SK-N-SH treated with all-trans-retinoic acid at 6 μM for 48 hours (cell line): ENCODE measurements at places on chromosomes 5 and 9.

- no peak for ATAC-seq
Observed at GRCh38 chr9:20618361-20618802, 3.9 kb downstream of the MLLT3 start.

DNA sequence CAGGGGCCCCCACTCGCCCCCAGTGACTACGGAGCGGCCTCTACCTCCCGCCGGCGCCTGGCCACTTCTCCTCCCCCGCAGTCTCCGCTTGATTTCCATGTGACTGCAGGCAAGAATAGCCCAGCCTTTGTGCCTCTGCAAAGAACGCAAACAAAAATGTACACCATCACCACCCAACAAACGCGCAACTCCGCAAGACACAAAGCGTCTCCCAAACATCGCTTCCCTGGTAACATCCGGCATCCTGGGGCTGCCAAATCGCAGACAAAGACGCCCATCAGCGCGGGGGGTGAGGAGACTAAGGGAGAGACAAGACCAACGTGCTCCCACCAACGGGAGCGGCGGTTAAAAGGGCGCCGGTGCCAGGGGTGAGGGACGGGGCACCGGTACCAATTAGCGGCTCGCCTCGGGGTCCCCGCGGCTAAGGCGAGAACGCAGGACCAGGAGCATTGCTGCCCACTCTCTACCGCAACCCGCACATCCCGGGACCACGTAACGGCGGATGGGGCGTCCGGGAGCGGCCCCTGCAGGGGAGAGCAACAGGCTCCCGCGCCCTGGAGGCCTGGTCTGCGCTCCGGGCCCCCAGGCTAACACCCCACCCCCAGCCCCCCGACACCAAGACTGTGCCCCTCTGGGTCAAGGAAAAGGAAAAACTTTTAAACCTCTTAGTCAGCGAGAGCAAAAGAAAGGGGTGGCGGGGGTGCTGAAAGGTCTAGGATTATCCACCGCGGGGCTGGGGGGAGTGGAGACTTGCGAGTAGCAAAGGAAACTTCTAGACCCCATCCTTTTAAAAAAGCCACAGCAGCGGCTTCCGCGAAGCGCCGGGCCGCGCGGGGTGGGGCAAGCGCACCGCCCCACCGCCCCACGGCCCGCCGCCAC is 885 bp downstream of the MPDZ start:
- ATAC-seq, result peak; percentile 59

DNA sequence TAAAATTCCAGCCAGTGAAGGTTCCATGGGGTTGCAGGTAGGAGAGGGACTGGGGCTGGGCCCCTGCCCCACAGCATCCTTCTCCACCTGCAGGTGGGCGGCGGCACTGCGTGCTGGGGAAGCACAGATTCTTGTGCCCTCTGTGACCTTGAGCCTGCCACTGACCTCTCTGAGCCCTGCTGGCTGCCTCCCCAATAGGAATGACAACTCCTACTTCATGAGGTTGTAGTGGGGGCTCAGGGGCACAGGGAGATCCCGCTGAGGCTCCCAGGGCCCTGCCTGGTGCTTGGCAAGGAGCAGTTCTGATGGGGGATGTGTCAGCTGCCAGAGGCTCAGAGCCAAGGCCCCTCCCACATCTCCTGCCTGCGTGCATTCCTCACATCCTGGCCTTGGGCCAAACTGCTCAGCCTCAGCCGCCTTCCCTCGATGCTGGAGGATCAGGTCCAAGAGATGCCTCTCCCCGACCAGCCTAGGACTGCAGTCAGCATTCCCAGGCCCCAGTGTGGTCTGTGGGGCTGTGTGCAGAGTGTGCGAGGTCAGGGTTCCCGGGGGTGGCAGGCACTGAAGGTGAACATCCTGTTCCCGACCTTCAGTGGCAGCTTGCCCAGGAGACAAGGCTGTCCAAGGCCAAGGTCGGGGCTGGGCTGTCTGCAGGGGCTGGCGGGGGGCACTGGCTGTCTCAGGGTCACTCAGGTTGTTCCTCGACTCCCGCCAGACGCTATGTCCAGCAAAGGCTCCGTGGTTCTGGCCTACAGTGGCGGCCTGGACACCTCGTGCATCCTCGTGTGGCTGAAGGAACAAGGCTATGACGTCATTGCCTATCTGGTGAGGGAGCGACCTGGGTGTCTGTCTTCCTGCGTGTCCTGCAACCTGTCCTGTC is 7.0 kb downstream of the ASS1 start:
- peak; percentile 88 for ATAC-seq

DNA sequence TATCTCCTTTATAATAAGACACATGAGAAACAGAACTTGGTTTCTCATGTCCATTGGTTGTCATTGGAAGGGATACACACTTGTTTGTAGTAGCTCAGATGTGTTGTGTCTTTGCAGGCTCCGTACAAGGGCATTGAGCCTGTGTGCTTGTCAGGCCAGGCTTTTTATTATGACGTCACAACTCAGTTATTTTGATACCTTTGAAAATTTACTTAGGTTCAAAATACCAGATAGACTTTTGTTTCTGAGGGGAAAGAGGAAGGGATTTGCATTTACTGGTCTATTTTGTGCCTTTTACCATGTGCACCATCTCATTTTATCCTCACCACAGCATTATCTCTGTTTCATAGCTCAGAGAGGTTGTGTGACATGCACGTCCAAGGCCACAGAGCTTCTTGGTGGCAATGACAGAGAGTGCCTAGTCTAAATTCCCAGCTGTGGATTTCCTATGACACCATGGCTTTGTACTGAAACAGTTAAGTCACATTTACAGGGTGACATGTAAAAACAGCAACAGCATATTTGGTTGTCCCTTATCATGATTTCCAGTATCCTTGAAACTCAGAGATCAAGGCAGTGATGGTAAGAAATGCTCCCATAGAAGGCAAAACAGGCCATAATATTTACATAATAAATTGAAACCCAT is 268.7 kb downstream of the AOPEP start:
- no peak for ATAC-seq

- peak; percentile 73 for ATAC-seq
Observed at GRCh38 chr5:34622098-34622400, 34.1 kb upstream of the RAI14 start.

GRCh38 chr5:55480781-55481180 is 54.0 kb downstream of the PLPP1 start:
- no peak; the same call in 1 of the 3 replicates for ATAC-seq

DNA sequence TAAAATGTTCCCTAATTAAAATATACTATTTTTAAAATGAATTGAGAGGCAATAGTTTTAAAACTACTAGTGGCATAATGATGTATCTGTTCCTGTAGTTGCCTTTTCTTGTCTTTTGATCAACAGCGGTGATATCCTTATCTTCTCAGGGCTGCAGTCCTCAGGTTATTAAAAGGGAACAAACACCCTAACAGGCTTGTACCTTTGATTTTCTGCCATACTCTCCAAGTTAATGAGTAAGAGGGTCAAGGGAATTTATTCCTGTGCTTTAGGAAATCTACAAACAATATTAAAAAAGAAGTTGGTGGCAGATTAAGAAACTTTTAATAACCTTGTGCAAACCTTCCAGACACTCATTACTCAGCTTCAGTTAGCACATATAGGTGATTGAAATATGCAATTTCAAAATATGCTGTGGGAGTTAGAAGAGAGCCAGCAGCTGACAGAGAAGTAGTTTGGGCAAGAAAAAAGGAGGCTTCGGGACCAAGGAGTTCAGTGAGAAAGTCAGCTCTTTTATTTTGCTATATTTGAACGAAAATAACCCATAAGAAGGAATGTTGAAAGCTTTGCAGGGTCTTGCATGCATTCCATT is 81.0 kb upstream of the TLE4 start:
- ATAC-seq, result no peak

- ATAC-seq, result no peak
Observed at GRCh38 chr9:124044448-124044847, 32.9 kb downstream of the LHX2 start.

DNA sequence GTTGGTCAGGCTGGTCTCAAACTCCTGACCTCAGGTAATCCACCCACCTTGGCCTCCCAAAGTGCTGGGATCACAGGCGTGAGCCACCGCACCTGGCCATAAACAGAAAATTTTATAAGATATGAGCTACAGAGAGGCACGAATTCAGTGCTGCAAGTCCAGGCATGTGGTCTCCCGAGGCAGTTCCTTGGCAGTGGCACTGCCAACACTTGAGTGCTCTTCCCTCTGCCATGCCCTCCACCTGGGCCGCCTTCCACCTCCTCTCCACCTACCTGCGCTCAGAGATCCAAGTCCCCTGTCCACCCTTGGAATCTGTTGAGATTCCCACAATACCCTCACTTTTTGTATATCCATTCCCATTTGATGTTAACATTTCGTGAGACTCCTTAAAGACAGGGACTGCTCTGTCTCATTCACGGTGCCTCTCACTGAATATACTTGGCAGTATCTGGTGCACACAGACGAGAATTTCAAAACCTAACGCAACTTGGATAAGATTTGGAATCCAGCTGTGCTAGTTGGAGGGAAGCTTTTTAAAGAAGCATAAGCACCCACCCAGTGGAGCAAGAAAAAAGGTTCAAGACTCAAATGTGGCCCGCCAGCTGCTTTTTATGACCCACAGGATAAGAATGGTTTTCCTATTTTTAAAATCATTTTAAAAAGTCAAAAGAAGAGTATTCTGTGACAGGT is 68.3 kb downstream of the DCP2 start:
- no peak for ATAC-seq

GRCh38 chr5:156824800-156825199 is 25.3 kb upstream of the PPP1R2B start:
- ATAC-seq, result no peak

- ATAC-seq, result peak; percentile 96
Observed at GRCh38 chr5:147303976-147304375, 69.2 kb downstream of the STK32A start.

- ATAC-seq, result no peak
Observed at GRCh38 chr5:39190311-39191102, 28.9 kb downstream of the FYB1 start.

GRCh38 chr5:1860021-1860610 is 22.6 kb downstream of the IRX4 start:
- no peak for ATAC-seq

GRCh38 chr9:128818839-128819715 is 777 bp downstream of the ENDOG start:
- ATAC-seq, result peak; percentile 8

- ATAC-seq, result no peak
Observed at GRCh38 chr9:109122726-109123621, 3.2 kb upstream of the TMEM245 start.

GRCh38 chr5:5271786-5272321 is 131.7 kb downstream of the ADAMTS16 start:
- peak; percentile 64 for ATAC-seq

DNA sequence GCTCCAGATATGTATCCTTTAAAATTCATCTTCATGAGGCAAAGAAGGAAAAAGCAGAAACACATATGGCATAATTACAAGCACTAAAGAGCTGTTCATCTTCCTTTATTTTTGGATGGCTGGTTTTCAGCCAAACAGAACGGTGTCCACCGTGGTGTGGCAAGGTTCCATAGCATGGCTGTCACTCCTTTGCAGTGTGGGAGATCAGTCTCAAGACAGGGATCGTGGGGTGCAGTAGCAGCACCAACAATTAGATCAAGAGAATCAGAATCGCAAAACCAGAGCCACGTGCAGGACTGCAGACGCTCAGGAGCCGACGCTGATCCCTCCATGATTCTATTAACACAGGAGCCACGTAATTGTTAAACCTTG is 79.5 kb downstream of the SEMA4D start:
- no peak for ATAC-seq

DNA sequence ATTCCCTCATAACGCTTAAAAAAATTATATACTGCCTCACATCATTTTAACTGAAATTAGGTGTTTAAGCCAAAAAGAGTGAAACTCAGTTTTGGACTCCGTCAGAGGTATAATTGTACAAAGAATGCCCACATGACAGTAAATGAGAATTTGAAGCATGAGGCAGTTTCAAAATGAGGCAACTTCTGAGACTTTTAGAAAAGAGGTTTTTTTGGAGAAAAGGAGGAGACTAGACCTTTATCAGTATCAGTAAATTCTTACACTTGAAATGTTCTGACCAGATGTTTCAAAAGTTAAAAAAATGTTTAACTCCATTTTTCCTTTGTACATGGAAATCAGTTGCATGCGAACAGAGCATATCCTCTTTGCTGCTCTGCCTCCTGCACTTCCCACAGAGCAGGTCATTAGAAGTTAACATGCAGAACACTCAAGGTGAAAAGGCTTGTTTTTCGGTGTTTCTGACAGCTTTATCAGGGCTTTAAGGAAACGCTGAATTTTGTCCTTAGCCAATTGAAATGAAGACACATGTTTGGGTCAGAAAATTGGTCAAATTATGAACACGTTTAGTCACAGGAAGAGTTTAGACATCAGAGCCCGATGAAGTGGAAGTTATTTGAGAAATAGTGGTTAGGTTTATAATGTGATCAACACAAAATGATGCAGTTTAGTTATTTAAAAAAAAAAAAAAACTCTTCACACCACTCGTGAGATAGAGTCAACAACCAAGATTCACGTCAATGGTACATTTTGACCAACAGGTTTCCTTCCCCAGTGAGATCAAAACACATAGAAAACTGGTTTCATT is 59.5 kb downstream of the PIK3R1 start:
- no peak for ATAC-seq

GRCh38 chr5:72508241-72509170 is 1.3 kb upstream of the ZNF366 start:
- no peak for ATAC-seq

DNA sequence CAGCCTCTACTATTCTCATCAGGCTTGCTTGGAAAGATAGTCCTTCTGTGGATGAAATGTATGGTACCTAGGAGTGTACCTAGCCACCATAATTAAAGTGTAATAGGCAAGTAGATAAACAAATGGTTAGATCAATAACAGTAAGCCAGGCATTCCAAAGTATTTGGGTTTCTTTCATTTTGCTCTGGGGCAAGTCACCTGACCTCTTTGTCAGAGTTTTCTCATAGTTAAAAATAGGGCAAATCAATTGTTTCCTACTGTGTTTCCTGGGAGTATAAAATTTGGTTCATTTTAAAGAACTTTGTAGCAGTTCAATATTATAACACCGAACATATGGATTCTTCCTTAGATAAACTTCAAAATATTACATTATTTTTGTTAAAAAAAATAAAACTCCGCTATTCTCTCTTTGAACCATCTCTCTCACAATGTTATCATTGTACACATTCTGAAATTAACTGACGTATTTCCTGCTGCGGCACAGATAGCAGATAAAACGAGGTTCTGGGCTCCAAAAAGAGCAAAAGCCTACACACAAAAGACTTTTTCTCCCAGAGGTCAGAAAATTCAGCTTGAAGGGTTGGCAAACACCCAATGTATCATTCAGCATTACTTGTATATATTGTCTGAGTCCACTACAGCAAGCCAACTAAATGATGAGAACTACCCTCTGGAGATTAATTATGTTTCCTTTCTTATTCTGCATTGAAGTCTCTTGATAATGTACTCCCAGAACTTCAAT is 267.9 kb downstream of the COX7C start:
- no peak for ATAC-seq
